ENCODE measurements at places on chromosomes 12 and 14. TPM values are rescaled to one million over a fixed set of nuclear protein-coding genes. Genes with fewer than 3 reads are reported as not detected.

Gene P2RX2
- total RNA-seq: not detected

Gene SAMD4A
- total RNA-seq: 9.8 TPM

Gene GLI1
- total RNA-seq: 0.73 TPM

Gene SLC39A2
- total RNA-seq: not detected

Gene COX8C
- not detected for total RNA-seq

Gene DPF3
- total RNA-seq: 1.3 TPM

Gene NKX2-1
- 0.25 TPM for total RNA-seq

DNA sequence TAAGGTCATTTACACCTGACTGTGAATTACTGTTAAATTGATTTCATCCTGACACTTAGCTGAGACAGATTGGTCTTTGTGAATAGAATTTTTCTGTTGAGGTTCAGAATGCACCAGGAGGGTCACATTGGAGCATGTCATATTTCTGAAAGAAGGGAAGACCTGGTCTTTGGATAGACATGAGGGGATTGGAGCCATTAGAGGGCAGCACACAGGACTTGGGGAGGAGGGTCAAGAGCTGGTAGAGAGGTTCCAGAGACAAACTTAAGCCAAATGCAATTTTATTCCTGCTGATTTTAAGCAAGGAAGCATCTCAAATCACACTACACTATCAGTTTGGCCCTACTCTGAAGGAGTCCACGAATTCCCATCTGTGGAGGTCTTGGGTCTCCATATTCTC lies 41.1 kb downstream of the GUCY2C start:
- DNase-seq: no peak
- no peak overlapping the region for H3K27ac ChIP-seq
- no peak overlapping the region for H3K4me3 ChIP-seq
- no peaks in the 10 kb centered on the region for H3K36me3 ChIP-seq

- no peaks in the 10 kb centered on the region for H3K4me1 ChIP-seq
- no peak for DNase-seq
- no peak overlapping the region for H3K27ac ChIP-seq
- no peaks in the 10 kb centered on the region for H3K27me3 ChIP-seq
- no peak overlapping the region for H3K4me3 ChIP-seq
These were observed 38.9 kb downstream of the HSP90AA1 start for GRCh38 chr14:102047808-102048540.

DNA sequence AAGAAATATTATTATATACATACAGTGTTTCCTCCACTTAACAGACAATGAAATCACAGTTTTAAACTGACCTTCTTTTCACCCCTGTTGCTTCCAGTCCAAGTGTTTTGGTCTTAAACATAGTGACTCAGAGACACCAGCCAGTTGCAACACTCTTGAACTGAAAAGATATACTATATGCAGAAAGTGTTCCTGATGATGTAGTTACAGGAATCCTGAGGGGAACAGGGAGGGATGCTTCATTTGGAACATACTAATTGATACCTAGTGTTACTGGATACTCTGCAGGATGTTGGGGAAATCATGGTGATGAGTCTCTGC lies 420.8 kb downstream of the CCDC91 start:
- H3K27me3 ChIP-seq: no peaks in the 10 kb centered on the region
- no peaks in the 10 kb centered on the region for H3K4me1 ChIP-seq
- DNase-seq: no peak
- no peak overlapping the region for H3K4me3 ChIP-seq
- no peaks in the 10 kb centered on the region for H3K36me3 ChIP-seq

- no peak overlapping the region for H3K27ac ChIP-seq
- peak; percentile 8 for DNase-seq
- H3K4me3 ChIP-seq: no peak overlapping the region
- no peaks in the 10 kb centered on the region for H3K27me3 ChIP-seq
- no peaks in the 10 kb centered on the region for H3K4me1 ChIP-seq
These were observed 20.2 kb upstream of the FAM234B start for GRCh38 chr12:13023811-13024530.

DNA sequence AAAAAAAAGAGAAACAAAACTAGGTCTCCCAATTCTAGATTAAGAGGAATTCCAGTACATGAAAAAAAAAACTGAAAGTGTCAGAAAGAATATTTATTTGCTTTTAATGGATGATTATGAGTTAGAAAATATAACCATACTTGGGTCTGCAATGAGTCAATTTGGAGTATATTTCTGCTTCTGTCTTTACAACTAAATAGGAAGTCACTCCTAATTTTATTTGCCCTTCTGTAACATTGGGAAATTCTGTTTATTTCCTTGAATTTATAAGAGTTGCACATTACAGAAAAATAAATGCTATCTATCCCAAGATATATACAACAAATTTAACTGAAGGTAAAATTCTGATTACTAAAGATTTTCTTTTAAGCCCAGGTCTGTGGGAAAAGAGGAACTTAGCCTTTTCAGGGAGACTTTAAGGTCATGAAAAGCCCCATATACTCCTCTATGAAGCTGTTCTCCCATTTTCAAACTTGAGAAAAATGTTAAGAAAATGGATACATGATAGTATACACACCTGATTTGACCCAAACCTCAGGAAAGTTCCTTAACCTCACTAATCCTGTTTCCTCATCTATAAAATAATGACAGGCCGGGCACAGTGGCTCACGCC lies 7.2 kb downstream of the SINHCAF start:
- H3K4me3 ChIP-seq: no peak overlapping the region
- H3K27ac ChIP-seq: no peak overlapping the region
- H3K36me3 ChIP-seq: no peaks in the 10 kb centered on the region
- peaks cover 44% of the 10 kb centered on the region for H3K4me1 ChIP-seq
- H3K27me3 ChIP-seq: no peaks in the 10 kb centered on the region
- no peak for DNase-seq

- no peak overlapping the region for H3K4me3 ChIP-seq
- no peak overlapping the region for H3K27ac ChIP-seq
- no peaks in the 10 kb centered on the region for H3K4me1 ChIP-seq
These were observed 142.6 kb upstream of the PDZRN4 start for GRCh38 chr12:41045509-41045908.

DNA sequence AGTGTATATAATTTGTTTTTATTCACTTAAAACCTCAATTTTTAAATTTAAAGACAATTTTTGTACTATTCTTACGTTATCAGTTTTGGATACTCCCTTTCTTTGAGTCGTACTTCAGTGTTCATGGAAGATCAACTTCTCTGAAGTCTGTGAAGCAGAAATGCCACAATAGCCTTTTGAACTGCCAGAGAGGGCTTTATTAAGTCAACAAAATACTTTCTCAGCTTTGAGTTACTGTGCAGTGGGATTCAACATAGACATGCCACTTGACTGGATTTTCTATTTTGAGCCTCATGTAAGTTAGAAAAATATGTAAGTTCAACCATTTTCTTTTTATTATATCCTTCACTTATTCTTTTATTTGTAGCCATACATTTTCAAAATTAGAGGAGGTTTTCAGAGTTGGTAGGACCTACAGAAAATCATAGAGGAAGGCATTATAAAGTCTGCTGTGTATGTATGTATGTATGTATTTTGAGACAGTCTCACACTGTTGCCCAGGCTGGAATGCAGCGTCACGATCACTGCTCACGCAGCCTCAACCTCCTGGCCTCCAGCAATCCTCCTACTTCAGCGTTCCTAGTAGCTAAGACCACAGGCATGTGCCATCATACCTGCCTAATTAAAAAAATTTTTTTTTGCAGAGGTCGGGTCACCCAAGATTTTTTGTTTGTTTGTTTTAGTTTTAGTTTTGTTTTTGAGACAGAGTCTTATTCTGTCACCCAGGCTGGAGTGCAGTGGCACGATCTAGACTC lies 31.3 kb upstream of the BCAT1 start:
- DNase-seq: no peak
- H3K4me3 ChIP-seq: no peak overlapping the region
- H3K27me3 ChIP-seq: no peaks in the 10 kb centered on the region
- H3K27ac ChIP-seq: no peak overlapping the region

DNA sequence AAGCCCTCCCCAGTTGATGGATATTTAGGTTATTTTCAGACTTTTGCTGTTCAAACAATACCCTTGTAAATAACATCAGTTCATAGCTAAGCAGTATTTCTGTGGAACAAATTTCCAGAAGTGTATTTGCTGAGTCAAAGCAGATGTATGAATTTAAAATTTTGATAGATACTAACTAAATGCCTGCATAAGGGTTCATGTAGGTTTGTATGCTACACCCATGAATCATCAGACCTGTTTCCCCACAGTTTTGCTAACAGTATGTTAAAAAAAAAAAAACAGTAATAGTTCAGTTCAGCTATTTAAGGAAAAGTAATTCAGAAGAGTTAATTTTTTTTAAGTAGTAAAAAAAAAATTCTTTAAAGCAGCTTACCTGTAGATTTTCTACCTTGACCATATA lies 236.1 kb upstream of the DIO2 start:
- H3K27me3 ChIP-seq: no peaks in the 10 kb centered on the region
- no peaks in the 10 kb centered on the region for H3K36me3 ChIP-seq
- no peak overlapping the region for H3K27ac ChIP-seq

DNA sequence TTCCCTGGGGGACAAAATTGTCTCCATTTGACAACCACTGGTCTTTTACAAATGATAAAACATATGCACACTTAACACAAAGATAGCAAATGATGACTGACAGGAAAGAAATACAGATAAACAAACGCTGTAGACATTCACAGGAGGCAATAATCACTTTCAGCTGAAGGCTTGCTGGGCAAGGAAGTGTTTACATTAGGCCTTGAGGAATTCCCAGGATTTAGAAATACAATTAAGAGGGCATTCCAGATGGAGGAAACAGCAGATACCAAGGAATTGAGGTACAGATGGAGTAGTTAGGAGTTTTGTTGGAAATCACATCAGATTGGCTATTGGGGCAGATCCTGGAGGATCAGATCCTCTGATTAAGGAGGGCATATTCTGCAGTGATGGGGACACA lies 93.9 kb downstream of the DYRK2 start:
- H3K4me1 ChIP-seq: peaks cover 8% of the 10 kb centered on the region
- no peak overlapping the region for H3K27ac ChIP-seq
- no peak overlapping the region for H3K4me3 ChIP-seq
- no peaks in the 10 kb centered on the region for H3K36me3 ChIP-seq
- no peak for DNase-seq
- H3K27me3 ChIP-seq: no peaks in the 10 kb centered on the region

DNA sequence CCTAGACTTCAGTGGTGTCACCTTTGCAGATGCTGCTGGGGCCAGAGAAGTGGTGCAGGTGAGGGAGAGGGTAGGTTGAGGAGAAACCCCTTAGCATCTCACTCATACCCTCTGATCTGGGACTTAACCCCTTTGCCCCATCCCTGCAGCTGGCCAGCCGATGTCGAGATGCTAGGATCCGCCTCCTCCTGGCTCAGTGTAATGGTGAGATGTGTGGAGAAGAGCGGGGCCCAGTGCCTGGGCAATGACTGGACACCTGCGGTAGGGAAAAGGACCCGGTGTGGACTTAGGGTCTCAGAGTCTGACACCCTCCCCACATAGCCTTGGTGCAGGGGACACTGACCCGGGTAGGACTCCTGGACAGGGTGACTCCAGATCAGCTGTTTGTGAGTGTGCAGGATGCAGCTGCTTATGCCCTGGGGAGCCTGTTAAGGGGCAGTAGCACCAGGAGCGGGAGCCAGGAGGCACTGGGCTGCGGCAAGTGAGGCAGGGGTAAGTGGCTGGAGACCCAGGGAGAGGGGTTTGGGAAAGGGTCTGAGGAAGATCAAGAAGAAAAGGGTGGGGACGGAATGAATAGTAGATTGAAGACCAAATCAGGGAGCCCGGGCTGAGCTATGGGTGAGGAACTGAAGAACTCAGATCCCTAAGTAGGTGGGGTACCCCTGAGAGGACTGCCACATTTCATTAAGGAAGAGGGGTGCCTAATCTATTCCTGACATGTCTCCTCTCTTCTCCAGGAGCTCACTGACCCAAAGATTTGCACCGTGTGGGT lies 7.6 kb downstream of the B4GALNT1 start:
- no peaks in the 10 kb centered on the region for H3K4me1 ChIP-seq
- H3K27ac ChIP-seq: no peak overlapping the region
- H3K4me3 ChIP-seq: no peak overlapping the region
- no peaks in the 10 kb centered on the region for H3K36me3 ChIP-seq
- DNase-seq: no peak

DNA sequence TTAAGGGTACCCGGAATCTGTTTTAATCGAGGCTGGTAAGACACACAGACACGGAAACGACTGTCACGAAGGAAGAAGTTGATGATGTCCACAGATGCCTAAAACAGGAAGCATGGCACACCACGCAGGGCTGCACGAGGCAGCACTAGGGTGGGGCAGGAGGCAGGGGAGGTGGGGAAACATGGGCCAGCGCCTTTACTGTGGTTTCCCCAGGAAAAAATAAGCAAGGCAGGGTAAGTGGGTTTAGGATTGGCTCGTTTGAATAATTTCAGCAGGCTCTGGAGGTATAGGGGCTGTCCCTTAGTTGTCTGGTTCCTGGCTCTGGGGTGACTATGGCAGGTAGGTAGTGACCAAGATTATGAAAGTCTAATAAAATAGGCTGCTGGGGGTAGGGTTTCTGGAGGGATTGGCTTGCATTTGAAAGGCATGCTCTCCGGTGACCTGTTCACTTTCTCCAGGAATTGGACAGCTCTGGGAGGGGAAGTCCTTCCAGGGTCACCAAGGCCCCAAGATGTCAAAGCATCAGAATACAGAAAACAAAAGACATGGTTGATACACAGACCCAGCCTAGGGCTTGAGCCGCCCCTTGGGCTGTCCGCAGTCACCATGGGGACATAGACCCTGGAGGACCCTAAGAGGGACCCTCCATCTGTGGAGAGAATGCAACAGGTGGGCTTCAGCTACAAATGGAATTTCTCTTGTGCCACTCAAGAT lies 35.3 kb downstream of the MAP1LC3B2 start:
- H3K4me3 ChIP-seq: no peak overlapping the region
- no peaks in the 10 kb centered on the region for H3K36me3 ChIP-seq
- peaks cover 17% of the 10 kb centered on the region for H3K4me1 ChIP-seq
- no peak for DNase-seq
- H3K27me3 ChIP-seq: no peaks in the 10 kb centered on the region

DNA sequence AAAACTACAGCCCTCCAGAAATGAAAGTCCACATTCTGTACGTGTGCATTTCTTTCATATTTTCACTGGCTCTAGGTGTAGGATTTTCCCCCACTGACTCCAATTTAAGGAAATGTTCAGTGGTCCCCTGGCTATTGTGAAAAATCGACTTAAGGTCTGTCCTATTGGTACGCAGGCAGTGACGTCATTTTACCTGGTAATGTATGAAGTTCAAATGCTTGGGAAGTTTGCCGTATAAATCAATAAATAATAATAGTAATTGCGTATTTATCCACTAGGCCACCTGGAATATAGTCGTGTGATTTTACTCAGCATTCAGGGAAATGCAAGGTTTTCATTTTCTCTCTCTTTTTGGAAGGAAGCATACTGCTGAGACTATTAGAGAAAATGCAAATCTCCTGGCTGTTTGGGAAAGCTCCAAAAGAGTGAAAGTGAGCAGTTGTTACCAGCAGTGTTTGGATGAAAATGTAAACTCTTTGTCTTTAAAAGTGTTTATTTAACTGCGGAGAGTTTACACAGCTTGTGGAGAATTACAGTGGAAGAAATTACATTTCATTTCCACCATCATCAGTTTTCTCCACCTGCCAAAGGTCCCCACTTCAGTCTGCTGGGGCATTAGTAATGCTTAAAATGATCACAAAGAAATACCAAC lies 107.0 kb downstream of the EXOC5 start:
- H3K27me3 ChIP-seq: no peaks in the 10 kb centered on the region
- no peak overlapping the region for H3K4me3 ChIP-seq
- no peak for DNase-seq
- no peak overlapping the region for H3K27ac ChIP-seq
- H3K36me3 ChIP-seq: no peaks in the 10 kb centered on the region

GRCh38 chr14:95233702-95234241 lies 76.4 kb upstream of the DICER1 start:
- no peaks in the 10 kb centered on the region for H3K27me3 ChIP-seq
- no peak overlapping the region for H3K4me3 ChIP-seq
- H3K4me1 ChIP-seq: peaks cover 26% of the 10 kb centered on the region
- H3K27ac ChIP-seq: peak overlapping the region; percentile 83

- no peaks in the 10 kb centered on the region for H3K27me3 ChIP-seq
- H3K4me1 ChIP-seq: no peaks in the 10 kb centered on the region
- H3K27ac ChIP-seq: no peak overlapping the region
- no peak overlapping the region for H3K4me3 ChIP-seq
- H3K36me3 ChIP-seq: no peaks in the 10 kb centered on the region
These were observed 143.6 kb upstream of the OTX2 start for GRCh38 chr14:56953884-56954283.

All from pancreas (tissue), 10 donors.